ENCODE measurements at places on chromosomes 5 and 9.
A peak's percentile ranks its signal among the peaks of the same experiment; 100 is the strongest.

DNA sequence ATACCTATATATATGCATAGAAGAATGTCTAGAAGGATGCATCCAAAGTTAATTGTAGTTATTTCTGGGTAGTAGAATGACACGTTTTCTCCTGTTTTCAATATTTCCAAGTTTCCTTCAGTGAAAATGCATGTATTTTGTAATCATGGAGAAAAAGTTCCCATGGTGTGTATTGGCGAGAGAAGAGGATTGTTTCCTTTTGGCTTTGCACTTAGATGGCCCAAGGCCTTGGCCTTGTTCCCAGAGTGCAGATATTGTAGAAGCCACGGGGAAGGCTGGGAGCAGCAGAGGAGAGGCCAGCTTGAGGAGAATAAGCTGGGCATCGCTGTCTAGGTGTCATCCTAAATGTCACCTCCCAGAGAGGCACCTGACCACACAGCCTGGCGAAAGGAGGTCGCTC, 44.0 kb downstream of the IRF1 start:
- peak; percentile 89 for DNase-seq

DNA sequence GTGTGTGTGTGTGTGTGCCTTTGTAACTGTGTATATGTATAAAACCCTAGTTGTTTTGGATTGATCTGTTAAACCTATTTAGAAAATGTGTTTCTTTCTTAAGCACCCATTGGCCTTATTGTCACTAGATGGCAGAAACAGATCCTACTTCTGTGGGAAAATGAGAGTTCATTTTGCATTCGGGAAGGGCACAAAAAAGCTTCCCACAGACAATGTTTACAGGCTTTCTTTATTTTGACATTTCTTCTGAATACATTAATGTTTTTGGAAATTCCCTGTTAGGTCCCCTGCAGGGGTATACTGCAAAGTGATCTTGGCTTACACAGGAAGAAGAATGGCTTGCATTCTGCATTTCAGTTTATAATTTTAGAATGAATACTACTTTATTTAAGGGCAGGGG, 481.8 kb upstream of the ARRDC3 start:
- DNase-seq, result no peak

DNA sequence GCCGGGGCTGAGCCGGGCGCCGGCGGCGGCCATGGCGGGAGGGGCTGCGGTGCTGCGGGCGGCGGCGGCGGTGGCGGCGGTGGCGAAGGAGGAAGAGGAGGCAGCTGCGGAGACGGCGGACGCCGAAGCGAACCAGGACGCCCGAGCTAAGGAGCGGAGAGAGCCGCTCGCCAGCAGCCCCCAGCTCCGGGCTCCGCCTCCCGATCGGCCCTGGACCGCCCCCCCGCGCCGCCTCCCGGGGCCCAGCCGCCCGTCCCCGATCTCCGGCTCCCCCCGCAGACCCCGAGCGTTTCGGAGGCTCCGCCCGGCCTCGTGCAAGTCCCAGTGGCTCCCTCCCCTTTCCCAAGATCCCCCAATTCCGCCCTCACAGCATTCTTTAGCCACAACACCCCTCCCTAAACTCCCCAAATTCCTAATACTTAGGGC, at the start of gene ASTN2:
Gene ASTN2 (minus strand): TSS at position 152 of the 426 bp plus-strand sequence. CDS start 119 bp downstream, at position 33.
- DNase-seq, result no peak

DNA sequence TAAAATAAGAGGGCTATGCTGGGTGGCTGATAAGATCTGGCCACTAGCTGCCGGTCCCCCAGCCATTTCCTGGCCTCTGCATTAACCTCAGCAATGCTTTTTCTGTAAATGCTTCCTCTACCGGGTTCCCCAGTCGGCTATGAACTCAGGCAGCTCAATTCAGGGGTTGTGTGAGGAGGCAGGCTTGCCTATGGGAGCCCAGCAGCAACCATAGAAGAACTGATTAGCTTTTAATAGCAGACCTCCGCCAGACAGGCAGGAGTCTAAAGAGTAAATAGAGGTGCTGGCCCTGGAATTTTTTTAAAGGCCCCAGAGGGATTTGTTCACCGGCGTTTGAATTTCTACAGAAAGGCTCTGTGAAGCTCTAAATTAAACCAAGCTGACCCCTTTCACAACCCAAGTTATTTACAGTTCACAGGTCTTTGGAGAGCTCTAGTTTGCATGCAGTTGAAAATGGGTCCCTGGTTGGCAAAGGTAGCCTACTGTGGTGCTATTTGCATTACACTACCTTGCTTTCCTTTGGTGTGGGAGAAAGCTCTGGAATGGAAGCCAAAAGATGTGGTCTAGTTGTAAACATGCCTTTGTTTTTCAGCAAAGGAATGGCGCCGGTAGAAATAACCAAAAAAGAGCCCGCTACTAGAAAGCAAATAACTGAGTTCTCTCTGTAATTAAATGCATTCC, 289.7 kb upstream of the SEMA6A start:
- no peak for DNase-seq

GRCh38 chr5:58317808-58318207, 142.1 kb downstream of the PLK2 start:
- DNase-seq, result no peak

GRCh38 chr5:95801532-95801931, 21.0 kb downstream of the GLRX start:
- no peak for DNase-seq

DNA sequence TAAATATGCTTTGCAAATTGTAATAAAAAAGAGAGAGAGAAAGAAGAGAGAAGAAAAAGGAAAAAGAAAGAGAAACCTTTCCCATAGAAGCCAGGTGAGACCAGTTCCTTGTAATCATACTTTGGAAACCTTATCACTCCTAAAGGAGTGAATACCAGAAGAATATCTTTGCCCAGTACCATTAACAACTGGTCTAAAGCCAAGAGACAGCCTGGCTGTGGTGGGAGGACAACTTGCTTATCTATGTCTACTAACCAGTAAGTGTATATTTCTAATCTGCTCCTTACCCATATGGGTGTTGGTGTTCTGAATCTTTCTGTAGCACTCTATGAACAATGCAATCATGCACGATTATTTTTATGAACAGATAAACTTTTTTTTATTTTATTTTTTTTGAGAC, 10.5 kb upstream of the TXN start:
- no peak for DNase-seq

GRCh38 chr5:25570067-25570583, 925.3 kb upstream of the CDH10 start:
- no peak for DNase-seq

DNA sequence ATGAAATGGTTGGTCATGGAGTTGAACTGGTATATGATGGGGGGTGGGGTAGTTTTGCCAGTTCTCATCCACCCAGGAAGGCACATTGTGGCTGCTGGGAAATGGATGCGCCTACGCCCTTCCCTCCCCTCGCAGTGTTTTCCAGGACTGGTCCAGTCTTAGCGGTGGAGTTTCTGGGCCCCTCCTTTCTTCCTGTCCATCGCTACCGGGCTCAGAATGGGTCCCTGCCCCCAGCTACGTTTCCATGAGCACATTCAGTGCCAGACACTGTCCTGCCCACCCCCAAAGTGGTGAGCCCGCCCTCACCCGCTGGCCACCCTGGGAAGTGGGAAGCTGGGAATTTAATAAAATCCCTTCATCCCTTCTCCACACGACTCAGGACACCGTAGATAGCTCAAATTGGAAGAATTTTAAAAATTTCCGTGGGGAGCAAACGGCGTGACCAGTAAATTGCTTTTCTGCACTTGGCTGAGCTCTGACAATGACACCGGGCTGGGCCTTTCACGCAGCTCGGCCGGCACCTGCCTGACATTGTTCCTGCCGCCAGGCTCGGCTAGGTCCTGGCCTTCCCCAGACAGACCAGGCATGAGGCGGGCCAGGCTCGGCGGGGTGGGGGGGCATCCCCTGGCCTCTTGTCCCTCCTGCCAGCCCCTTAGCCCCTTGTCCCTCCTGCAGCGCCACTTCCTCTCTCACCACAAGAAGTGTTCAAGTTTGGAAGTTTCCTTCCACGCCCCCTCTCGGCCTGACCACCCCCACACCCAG, 3.6 kb downstream of the FGF18 start:
- no peak for DNase-seq

- no peak for DNase-seq
Measured at GRCh38 chr9:123343443-123344191, 12.4 kb upstream of the CRB2 start.

DNA sequence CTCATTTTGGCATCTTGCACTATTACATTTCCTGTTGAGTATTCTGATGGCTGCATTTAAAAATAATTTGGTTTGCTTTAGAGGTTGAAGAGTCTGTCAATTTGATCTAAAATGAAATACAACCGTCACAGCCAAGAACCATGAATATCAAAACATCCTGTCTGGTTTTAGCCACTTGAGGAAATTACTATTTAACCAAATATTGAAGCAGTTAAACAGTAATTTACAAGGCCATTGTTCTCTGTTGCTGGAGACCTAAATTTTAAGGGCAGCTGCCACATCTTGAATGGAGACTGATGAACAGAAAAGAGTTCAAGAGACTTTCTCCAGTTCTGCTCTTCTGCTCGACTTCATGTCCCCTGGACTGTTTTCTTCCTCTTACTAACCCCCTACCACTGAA, 549.4 kb downstream of the LRRC70 start:
- no peak for DNase-seq

- no peak for DNase-seq
Measured at GRCh38 chr9:110887276-110887675, 151.0 kb downstream of the LPAR1 start.

DNA sequence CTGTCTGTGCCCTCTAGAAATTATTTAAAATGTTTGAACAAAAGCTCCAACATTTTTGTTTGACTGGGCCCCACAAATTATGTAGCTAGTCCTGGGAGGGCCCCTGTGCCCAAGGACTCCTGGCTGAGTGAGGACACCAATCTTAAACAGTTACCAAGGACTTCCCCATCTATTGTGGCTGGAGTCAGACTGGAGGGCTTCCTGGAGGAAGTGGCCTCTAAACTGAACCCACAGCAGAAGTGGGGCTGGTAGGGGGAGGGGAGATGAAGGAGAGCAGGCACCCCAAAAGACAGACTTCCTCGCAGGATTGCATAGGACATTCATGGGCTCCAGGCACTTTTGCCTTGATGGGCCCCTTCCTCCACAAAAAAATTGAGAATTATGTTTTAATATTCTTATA, 8.1 kb downstream of the ADAMTS13 start:
- DNase-seq, result no peak

DNA sequence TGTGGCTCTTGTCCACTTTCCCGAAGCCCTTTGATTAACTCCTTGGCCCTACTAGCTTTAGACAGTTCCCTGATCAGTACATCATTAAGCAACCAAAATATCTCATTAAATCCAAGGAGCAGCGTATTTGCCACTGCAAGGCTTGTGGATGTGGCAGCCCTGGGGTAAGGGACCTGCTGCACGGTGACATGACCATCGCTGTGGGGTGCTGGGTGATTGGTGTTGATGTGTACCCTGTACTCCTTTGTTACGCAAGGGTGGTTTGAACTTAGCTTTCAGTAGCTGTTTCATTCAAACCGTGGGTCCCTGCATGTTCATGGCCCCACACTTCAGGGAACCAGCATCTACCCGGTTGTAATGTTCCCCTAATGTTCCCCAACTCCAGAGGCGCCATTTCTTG, 41.0 kb downstream of the OTULIN start:
- no peak for DNase-seq

Data from cerebellar nuclear complex (tissue), 1 donor.